ENCODE measurements at places on chromosomes 4 and X. TPM values are rescaled to one million over a fixed set of nuclear protein-coding genes. Genes with fewer than 3 reads are reported as not detected.

Gene TRAM1L1
- total RNA-seq: 0.45 TPM

Gene DCAF4L1
- 0.19 TPM for total RNA-seq

Gene SPANXN4
- total RNA-seq: not detected

Gene ANKRD37
- total RNA-seq: 3.0 TPM

Gene TREX2
- total RNA-seq: 1.5 TPM

Measured in A549 treated with Mapracorat at 1 μM for 4 hours (cell line).